ENCODE measurements at places on chromosomes 1 and 21. TPM values are rescaled to one million over a fixed set of nuclear protein-coding genes. Genes with fewer than 3 reads are reported as not detected.

The S100A4 gene
- total RNA-seq: 238 TPM

The CENPL gene
- 43.8 TPM for total RNA-seq

The NEGR1 gene
- 2.3 TPM for total RNA-seq

The AIRE gene
- total RNA-seq: not detected

The PEAR1 gene
- total RNA-seq: 0.27 TPM
